Islet precursor cell (in vitro differentiated cells): ENCODE measurements at places on chromosomes 13 and 19.

GRCh38 chr19:5319516-5319915 lies 21.1 kb downstream of the PTPRS start:
- DNase-seq = no peak

GRCh38 chr19:8209462-8210378 lies 550 bp downstream of the CERS4 start:
- DNase-seq = peak; percentile 81

DNA sequence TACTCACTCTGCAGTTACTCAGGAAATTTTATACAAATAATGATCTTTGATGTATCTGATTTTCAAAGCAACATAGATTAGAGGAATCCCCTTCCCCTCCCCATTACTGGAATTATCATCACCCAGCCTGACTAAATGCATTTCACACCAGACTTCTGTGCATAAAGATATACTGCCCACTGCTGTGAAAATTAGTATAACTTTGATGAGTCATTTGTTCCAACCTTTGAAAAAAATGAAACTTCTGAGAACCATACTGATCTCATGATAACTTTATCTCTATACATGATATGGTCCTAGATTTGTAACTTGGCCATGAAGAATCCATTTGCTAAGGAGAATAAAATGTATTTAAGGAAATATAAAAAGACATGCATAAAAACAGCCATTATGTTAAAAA lies 63.9 kb downstream of the GPC6 start:
- no peak for DNase-seq

DNA sequence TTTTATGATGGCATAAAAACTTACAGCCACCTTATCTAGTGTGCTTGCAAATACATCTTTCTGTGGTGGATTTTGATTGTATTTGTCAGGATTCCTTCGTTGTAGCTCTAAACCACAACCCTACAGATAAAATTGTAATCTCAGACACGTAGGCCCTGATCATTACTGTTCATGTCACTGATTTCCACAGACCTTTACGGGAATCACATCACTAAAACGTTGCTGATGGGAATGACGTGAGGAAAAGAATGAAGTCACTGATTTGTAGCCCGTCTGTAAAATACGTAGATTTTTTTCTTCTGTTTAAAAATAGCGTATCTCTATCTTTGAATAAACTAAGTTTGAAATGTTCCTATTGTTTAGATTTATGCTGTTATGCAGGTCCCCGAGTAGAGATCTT lies 399.2 kb downstream of the MYO16 start:
- no peak for DNase-seq

DNA sequence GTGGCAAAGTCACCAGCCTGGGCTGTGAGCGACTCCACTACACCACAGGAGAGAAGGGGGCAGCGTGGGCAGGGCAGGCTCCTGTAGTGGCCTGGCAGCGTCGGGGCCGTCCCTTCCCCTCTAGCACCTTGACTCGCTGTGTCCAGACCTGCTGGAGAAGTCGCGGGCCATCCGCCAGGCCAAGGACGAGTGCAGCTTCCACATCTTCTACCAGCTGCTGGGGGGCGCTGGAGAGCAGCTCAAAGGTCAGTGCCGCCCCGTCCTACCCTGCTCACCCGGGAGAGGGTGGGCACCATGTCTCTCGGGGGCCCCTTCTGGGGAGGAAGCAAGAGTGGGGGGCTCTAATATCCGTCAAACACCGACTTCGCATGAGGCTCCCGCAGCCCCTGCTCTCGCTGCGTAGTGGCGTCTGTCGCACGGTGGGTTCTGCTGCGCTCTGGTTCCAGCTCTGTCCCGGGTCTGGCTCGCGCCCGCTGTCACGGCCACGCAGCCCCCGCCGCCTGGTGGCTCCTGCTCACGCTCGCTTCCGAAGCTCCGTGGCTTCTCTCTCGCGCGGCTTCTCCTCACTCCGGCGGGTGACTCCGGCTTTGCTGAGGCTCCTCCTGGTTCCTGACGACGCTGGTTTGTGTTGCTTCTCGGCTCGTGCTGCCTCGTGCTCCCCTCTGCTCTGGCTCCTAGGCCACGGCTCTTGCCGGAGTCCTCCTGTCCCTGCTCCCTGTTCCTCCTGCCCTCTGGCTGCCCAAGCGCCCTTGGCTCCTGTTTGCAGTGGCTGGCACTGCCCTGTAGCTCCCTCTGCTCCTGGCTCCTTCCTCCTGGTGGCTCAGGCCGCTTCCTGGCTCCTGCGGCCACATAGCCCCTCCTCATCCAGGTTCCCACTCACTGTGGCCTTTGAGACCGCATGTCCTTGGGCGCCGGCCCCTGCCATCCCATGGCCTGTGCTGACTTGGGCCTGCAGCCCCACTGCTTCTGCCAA lies 27.2 kb downstream of the MYH14 start:
- DNase-seq = peak; percentile 77

DNA sequence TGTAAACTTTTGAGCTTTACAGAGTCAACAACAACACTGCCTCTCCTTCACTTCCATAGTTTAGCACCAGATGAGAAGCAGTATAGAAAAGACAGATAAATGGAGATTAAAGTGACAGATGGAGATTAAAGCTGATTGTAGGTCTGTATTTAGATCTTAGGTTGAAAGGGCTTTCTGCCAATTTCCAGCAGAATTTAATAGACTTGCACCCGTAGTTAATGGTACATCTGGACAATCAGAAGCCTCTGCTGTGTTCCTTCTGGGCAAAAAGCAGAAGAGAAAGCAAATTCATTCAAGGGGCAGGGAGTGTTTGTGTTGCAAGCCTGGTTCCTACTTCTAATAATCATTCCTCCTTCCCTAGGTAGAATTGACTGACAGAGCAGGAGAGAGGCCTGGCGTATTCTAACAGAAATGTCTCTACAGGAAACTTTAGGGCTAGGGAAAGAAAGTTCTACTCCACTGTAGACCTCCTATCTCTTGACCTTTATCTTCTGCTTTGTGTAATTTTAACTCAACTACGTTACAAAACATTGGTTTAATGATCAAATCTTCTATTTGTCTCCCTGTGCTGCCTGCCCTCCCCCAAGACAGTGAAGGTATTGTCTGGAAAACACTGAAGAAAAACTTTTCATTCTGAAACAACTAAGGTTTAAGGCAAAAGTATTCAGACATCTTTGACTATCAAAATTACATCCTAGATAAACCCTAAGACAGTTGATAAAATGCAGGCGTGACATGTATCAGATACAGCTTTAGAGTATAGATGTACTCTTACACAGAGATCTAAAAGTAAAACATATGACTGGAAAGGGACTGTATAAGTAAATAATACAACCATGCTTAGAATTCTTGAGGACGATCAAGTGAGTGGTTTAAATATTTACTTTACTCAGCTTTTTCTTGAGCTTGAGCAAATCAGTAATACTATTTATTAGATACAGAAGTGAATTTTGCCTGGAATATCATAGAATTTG lies 44.4 kb downstream of the GPC6 start:
- no peak for DNase-seq

DNA sequence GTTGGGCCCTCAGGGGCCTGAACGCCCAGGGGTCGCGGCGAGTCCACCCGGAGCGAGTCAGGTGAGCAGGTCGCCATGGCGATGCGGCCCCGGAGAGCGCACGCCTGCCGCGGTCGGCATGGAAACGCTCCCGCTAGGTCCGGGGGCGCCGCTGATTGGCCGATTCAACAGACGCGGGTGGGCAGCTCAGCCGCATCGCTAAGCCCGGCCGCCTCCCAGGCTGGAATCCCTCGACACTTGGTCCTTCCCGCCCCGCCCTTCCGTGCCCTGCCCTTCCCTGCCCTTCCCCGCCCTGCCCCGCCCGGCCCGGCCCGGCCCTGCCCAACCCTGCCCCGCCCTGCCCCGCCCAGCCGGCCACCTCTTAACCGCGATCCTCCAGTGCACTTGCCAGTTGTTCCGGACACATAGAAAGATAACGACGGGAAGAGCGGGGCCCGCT lies at the start of gene CCNA1:
CCNA1 (plus strand) TSS at position 390 of the 439 bp plus-strand sequence. CDS start 562 bp downstream, outside the sequence.
- peak; percentile 75 for DNase-seq

DNA sequence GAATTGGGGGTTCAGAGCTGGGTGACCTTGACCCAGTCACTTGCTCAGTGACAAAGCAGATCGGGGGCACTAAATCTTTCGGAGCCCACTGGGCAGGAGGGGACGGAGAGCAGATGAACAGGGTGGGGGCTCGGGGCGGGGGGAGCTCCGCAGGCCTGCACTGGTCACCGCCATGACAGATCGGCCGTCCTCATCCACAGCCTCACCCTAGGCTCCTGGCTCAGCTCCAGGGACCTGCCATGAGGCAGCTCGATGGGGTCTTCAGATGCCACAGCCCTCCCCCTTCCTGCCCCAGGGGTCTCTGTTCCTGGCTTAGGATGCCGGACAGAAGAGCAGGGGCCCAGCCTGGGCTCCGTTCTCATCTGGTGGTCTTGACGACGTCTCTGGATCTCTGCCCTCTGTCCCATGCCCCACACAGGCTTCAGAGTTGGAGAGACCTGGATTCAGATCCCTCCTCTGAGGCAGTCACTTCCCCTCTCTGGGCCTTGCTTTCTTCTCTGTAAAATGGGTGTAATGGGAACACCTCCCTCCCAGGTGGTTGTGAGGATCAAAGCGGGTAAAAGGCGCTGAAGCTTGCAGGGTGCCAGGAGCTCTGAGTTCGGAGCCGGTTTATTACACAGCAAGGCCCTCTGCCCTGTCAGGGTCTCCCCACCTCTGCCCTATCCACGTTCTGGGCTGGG lies 3.0 kb downstream of the KDM4B start:
- no peak for DNase-seq

DNA sequence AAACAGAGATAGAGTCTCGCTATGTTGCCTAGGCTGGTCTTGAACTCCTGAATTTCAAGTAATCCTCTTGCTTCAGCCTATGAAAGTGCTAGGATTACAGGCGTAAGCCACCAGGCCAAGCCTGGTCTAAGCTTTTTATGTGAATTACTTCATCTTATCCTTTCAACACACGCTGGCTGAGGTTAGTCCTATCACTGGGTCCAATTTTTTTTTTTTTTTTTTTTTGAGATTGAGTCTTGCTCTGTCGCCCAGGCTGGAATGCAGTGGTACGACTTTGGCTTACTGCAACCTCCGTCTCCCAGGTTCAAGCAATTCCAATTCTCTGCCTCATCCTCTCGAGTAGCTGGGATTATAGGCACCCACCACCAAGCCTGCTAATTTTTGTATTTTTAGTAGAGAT lies 10.4 kb downstream of the MYO1F start:
- peak; percentile 71 for DNase-seq

GRCh38 chr19:45637890-45638667 lies 1.1 kb downstream of the EML2 start:
- peak; percentile 84 for DNase-seq

- no peak for DNase-seq
These were observed 58.2 kb downstream of the USP12 start for GRCh38 chr13:27113436-27113835.

DNA sequence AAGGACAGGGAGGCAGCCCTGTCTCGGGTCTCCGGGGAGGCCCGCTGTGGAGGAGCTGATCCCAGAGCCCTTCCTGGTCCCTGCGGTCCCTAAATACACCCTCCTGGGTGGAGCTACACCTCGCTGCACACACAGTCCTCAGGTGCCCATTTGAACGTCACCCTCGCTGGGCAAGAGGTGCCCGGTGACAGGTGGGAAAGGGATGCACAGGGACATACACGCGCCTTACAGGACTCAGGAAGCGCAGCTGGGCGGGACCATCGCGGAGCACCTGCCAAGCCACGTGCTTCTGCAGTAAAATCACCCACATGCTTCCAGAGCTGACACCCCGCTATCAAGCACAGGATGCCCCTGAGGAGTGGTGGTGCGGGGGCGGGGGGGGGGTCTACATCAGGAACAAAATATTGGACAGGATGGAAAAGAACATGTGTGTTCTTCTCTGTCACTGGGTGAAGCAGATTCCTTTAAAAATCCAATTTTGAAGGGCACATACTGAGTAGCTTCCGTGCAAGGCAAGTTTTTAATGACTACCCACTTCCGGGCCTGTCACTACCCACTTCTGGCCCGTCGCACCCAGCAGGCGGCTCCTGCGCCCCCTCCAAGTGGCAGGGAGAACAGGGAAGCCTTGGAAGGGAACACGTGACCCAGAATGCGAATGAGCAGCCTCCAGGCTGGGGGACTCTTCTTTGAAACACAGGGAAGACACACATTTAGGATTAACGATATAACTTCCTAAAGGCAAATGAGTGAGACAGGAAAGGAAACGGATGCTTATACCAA lies 78.9 kb downstream of the COL4A1 start:
- no peak for DNase-seq

GRCh38 chr19:53007200-53007599 lies 6.5 kb upstream of the ERVV-1 start:
- DNase-seq = no peak

DNA sequence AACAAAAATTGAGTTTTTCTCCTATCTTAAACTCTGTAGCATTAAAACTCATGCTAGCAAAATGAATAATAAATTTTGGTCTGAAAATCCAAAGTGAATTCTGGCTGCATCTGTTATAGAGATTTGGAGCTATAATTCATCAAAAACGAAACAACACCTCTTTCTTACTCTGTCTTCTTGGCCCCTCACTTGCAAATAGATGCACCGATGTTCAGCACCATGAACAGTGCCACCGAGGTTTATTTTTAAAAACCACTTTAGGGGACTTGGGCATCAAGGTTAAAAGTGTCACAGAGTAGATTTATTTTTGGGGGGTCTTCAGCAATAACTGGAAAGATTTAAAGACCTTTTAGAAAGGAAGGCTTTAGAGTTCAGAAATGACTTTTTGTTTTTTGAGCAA lies 26.1 kb upstream of the EID2 start:
- DNase-seq = no peak

DNA sequence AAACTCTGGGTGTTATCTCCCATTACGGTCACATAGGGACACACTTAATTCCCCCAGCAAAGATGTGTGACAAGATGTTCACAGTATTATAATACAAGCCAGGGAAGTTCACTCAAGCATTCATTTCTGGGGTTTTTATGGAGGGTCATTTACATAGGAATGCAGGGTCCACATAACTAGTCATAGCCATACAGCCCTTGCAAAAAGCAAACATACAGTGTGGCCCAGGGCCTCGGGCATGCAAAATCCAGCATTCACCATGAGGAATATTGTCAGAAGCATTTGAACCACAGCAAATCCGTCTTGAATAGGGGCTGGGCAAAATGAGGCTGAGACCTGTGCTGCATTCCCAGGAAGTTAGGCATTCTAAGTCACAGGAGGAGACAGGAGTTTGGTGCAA lies 13.0 kb upstream of the ZNF460 start:
- peak; percentile 55 for DNase-seq

DNA sequence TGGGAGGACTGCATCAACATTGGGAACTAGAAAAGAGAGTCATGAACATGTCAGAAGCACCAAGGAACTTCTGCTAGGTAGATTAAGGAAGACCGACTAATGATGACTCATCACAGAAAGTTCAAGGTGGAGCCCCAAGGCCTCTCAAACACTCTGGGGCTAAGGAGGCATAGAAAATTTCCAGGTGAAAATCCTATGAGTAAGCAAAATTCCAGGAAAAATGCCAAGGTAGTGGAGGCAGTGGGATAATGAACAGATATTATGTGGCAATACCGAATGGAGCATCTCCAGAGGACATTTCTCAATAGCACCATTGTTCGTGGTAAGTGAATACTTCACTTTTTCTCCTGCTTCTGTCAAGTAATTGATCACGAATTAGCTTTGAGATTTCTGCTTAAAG lies 336.5 kb downstream of the MZT1 start:
- DNase-seq = no peak

- no peak for DNase-seq
These were observed 222.0 kb downstream of the ZNF536 start for GRCh38 chr19:30593975-30594745.

GRCh38 chr13:68440874-68441273 lies 1210.7 kb upstream of the PCDH9 start:
- DNase-seq = no peak
